ENCODE measurements at places on chromosomes 13 and 19.

DNA sequence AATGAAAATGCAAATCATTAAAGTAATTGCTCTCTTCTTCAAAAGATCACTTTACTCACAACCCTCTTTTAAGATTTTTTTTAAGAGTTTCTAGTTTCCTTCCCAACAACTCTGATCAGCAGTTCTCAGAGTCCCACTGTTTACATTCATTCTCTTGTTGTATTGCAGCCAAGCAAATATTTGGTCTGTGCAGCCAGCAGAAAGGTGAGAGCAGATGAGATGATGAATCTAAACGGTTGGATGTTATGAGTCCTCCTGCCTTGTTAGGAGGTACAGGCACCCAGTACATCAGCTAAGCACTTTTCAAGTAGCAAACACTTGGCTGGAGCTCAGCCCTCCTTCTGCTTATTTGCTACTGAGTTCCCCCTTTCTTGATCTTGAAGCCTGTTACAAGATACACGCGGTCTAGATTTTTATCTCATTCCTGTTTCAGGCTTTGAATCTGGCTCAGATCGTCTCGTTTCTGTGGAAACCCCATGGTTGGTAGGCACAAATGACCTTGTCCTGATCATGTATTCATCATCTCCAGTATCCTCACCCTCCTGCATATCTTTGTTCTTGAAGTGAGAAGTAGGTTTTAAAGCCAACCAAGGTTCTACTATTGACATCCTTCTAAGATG lies 300.7 kb downstream of the DCT start:
- no peak for DNase-seq

DNA sequence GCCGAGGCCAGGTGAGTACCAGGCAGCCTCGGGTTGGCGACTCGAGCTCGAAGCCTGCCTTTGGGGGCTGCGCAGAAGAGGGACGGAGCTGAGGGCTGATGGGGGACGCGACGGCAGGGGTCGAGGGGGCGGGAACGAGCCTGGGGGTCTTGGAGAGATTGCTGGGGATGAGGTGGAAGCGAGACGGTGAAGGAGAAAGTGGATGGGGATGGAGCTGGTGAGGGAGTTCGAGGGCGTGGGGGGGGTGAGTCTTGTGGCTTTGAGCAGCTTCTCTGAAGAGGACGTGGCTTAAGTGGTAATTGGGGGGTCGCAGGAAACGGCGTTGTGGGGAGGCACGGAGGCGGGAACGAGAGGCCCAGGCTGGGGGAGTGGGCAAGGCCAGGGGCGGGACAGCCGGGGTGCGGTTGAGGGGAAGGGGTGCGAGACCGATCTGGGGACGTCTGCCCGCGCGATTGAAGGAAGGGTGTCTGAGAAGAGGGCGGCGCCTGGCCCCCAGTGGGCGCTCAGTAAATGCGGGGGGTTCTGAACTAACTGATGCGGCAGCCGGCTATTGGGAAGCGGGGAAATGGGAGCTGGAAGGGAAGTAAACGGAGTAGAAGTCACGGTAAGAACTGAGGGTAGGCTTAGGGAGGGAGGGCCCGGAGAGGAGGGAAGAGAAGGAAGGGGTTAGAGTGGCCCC lies 426 bp downstream of the MYO9B start:
- DNase-seq: peak; percentile 62

DNA sequence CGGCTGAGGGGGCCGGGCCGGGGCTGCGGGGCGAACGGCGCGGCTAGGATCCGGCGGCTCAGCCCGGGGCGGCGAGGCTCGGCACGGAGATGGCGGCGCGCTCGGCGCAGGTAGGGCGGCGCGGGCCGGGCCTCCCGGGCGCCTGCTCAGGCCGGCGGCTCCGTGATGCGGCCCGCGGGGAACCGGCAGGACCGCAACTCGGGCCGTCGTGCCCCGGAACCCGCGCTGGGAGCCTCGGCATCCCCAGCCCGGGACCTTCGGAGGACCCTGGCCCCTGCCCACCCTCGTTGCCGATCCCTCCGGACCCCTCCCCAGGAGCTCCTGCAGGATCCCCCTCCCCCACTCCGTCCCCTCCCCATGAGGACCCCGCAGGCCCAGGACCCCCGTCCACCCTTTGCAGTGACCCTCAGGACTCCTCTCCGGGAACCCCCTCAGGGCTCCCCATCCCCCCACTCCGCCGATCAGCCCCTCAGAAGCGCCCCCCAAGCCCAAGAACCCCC lies 304 bp downstream of the EVI5L start:
- DNase-seq: no peak

- no peak for DNase-seq
These were observed 45.5 kb downstream of the LYL1 start for GRCh38 chr19:13057147-13057572.

- no peak for DNase-seq
These were observed 16.5 kb downstream of the POU2F2 start for GRCh38 chr19:42115705-42116104.

DNA sequence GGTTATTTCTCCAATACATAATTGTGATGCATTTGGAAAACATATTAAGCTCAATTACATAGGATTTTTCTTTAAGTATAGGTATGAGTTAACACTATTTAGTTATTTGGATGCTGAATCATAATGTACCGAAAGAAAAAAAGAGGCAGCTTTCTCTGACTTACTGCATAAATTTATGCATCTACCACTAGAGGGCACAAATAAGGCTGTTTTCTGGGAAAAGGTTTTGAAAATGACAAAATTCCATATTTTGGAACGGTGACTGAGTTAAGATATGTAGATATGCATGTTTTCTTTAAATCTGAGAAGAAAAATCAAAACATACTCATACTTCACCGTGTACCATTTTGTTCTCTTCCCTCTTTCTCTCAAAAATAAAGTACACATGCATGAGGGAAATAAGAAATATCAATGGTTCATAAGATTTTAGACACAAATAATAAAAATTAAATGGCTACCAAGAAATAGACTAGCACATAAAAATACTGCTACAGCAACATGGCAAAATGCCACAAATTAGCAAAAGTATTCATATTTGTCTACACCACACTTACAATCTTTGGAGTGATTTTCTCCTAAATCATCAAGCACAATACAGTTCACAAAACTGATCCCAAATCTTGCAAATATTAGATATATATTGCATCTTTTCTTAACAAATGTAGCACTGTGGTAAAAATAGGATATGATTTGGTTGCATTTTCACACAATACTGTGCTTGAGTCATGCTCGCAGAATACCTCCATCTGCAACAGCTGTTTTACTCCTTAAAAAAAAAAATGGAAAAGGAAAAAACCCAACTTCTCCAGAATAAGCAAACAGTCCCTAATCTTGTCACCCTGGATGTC lies 260.0 kb downstream of the FGF14 start:
- no peak for DNase-seq

DNA sequence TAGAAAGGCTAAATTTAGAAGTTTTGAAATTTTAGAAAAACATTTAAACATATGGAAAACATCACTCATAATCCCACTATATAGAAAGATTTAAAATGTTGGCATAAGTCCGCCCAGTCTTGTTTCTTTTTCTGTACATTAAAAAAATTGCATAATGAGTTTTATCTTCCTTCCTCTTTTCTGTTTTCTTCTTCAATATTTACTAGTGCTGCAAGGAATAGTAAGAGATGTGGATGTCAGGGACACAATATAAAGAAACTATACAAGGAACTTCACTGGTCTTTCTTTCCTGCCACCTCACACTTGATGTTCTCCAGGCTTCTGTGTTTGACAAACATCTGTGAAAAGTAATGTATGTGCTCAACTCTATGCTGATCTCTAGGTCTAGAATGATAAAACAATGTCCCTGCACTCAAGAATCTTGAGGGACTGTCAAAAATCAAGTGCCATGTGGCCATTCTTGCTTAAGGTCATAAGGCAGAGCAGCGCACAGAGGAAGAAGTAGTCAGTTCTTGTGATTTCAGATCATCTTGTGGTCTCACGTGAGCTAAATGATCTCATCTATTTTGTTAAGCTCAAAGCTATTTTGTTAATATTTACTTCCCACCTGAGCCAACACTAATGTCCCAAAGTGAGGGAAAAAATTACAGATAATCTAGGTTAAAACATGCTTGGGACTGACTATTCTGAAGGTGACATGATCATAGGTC lies 186.9 kb upstream of the OBI1 start:
- DNase-seq: no peak

DNA sequence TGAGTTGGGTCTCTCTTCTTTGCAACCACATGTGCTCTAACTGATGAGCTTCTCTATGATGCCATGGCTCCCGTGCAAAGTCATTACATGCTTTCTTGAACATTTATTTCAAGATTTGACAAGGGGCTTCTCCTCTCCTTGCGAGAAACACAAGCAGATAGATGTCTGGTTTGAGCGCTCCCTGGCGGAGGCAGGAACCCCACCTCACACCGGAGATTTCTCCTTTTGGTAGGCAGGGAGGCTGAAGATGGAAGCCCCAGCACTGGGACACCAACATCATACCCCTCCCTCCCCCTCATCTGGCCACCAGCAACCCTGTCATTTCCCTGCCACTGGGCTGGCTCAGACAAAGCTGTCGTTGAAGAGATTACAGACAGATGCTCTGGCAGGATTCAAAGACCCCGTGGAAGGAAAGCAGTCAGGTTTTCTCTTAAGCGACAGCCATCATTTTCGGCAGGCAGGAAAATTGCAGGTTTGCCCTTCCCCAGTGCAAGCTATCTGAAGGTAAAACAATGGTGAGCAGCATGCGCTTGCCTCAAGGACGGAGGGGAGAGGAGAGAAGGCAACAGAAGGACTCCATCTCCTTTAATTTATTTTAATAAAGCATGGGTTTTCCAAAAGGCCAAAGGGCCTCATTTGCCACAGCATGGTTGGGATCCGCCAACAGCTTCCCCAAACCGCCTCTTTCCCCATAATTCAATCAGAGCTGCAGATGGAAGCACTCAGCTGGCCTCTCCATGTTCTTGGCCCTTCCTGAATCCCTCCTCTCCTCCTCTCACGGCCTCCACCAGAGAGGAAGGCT lies 344.1 kb upstream of the TSHZ3 start:
- DNase-seq: no peak
